Islet precursor cell (in vitro differentiated cells): ENCODE measurements at places on chromosomes 3 and 15.

DNA sequence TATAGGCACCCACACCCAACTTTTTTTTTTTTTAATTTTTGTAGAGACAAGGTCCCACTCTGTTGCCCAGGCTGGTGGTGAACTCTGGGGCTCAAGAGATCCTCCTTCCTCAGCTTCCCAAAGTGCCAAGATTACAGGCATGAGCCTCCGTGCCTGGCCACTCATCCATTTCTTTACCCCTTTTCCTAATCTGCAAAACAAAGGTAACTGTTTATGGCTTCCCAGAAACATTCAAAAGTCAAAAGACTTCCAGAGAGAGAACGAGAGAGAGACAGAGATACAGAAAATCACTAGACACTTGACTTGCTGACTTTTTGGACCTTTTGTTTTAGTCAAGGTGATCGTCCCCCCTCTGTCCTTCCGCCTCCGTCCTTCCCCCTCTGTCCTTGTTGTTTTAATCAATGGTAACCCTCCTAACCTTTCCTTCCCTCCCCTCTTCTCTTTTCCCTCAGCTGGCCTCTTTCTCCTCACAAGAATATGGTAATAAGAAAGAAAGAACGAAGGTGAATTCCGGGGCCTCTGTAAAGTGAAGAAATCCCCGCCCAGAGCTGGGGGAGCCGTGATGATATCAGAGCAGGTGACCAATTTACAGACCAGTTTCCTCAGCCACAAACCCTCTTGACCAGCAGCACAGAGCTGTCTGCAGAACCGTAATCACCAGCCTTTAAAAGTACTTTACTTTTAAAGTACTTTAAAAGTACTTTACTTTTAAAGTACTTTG is 21.9 kb downstream of the KLHL6 start:
- DNase-seq, result peak; percentile 73

DNA sequence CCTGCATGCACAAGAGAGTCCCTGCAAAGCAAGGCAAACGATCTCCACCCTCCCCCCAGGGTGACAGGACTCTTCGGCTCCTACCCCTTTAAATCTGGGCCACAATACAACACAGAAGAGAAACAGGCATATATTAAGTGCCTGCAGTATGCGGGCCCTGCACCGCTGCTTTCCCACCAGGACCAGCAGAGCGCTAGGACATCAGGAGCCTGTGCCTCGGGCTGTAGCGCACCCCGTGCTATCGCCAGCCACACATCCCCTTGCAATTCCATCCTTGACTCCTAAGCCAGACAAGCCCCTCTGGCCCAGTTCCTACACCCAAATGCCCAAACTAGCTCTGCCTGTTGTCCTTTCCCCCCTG is 4.1 kb downstream of the GALNT15 start:
- DNase-seq, result no peak

DNA sequence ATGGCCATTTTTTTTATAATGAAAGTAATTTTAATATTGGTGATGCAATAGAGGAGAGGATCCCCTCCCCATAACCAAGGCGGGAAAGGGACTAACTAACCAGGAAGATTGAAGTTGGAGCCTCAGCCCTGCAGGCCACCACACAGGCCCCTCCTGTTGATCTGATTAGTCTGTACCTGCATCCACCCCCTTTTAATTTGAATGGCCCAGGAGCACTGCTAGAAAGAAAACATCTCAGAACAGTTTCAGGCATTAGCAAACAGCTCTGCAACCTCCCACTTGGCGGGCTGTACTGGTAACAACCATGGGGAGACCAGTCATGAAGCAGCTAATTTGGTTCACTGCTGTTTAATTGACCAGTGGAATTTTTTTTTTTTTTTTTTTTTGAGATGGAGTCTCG is 10.3 kb downstream of the CAV3 start:
- DNase-seq, result no peak

DNA sequence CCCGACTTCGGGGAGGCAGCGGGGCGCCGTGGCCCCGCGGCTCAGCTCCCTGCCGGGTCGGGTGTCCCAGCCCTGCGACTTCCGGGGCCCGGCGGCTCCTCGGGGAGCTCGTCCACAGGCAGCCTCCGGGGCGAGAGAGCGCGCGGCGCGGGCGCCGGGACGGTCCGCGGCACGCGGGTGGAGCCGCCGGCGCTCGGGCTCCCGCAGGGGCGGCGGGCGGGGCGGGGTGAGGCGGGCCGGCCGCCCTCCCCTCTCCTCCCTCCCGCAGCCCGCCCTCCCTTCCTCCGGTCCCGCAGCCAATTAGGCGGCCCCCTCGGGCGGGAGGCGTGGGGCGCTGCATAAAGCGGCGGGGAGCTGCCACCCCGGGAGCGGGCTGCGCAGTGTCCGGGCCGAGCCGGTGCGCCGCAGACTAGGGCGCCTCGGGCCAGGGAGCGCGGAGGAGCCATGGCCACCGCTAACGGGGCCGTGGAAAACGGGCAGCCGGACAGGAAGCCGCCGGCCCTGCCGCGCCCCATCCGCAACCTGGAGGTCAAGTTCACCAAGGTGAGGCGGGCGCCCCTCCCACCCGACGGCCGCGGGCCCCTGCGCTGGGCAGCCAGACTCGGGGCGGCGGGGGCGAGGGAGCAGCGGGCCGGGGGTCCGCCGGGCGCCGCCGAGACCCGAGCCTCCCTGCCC is at the start of gene ALDH1A3:
TSS of gene ALDH1A3 (plus strand) at position 368 of the 675 bp plus-strand sequence. CDS start at position 445, 77 bp downstream.
- no peak for DNase-seq
